Urinary bladder (tissue), 4 donors: ENCODE measurements at places on chromosomes 3 and 15. TPM values are rescaled to one million over a fixed set of nuclear protein-coding genes. Genes with fewer than 3 reads are reported as not detected.

- no peak for DNase-seq
Observed at GRCh38 chr3:124172816-124173215, 180.9 kb upstream of the ROPN1 start.

SLC51B gene
- total RNA-seq = not detected

DNA sequence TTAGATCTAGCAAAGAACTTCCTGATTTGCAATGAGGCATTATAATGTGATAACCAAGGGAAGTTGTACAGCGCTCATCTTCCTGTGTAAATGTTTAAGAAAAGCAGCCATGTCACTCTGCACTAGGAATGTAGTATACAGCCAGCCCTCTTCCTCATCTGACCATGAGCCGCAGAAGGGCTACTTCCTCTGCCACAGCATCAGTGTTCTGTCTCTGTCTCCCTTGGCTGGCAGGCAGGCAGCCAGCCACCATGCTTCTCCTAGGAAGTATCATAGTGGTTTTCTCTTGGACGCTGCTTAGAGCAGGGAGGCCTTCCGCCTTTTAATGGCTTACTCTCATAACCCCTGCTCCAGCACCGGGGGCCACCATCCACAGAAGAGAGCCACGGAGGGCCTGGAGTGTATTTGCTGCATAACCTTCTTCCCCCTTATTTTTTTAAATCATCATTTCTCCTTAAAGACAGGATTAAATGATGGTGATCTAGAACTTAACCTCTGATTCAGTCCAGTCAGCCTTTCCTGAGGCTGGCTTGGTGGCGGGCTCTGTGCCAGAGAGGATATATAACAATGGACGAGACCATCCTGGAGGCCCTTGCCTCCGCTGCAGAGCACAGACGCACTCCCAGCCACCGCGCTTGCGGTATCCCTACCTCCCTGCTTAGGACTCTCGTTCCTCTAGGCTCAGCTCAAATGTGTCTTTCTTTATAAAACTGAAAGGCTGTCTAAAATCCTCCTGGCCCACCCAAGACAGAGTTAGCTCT is 57.3 kb upstream of the PLXNA1 start:
- DNase-seq = no peak

DNA sequence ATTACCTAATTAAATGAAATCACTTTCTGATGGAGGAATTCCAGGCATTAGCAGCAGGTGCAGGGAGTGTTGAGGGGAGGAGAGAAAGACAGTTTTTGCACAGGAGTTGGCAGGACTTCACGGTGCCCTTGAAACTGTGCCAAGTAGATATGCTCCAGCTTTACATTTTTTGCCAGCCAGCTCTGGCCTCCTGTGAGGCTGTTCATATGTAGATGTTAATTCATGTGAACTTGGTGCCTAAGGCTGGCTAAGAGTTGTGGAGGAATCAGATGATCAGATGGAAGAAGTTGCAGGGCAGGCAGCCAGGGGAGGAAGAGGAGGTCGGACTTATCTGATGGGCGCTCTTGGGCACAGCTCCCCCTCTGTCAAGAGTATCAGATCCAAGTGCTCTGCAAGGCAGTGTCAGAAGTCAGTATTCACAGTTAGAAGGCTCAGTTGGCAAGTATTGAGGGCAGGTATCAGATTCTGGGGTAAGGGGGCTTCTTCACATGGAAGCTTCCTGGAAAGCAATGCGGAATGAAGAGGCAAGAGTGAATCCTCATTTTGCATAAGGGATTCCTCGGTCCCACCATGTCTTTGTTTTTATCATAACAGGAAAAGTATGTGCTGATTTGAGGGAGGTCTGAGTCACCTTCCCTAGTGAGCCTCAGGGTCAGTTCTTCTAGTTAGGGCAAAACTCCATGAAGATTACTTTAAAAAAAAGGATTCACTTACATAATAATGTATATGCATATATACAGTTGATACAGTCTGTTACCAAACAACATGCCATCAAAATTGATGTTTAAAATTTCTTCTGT is 172.6 kb upstream of the UMPS start:
- no peak for DNase-seq

DNA sequence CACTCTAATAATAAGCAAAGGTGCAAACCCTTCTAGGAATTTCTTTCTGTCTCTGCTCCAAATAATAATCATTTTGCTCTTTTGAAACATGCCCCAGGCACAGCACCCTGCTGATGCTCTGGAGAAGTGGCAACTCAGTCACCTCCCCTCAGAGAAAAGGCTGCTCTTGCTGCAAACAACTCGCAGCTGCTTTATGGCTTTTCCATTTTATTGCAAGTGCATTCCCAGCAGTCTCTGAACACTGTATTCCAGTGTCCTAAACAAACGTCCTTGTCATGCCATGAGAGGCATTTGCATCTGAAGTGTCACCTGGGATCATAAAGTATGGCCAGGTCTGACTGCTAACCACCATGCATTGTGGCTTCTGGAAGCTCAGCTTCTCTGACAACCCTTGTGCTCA is 358.1 kb upstream of the TRIM42 start:
- DNase-seq = no peak

TGM4 gene
- not detected for total RNA-seq

DNA sequence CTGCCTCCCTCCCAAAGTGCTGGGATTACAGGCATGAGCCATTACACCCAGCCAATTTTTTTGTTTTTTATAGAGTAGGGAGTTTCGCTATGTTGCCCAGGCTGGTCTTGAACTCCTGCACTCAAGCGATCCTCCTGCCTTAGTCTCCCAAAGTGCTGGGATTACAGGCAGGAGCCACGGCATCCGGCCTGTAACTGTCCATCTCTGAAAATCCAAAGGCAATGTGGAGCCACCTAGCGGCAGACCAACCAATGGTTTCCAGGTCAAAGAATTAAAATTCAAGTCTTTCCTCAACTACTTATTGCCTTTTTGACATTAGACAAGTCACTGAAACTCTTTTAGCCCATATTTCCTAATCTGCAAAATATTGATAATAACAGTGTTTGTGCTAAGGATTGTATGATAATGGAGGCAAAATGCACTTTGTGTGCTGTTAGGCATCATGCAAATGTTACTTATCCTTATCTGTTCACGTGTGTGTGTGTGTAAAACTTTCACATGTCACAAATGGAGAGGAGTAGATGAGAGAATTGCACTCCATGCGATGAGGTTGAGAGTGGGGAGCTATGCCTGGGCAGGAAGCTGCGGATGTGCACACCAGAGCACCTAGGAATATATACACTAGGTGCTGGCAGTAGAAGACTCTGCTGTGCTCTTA is 48.7 kb downstream of the COL8A1 start:
- no peak for DNase-seq

DNA sequence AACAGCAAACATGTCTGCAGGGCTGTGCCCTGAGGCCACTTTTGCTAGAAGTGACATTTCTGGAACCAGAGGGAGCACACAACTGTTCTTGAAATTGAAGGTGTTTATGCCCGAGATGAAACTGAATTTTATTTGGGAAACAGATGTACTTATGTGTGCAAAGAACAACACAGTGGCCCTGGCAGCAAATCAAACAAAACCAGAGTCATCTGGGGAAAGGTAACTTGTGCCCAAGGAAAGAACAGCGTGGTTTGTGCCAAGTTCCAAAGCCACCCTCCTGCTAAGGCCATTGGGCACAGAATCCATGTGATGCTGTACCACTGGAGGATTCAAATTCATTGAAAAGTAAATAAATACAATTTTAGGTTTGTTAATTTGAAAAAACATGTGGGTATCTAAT is 31.2 kb upstream of the RARRES1 start:
- no peak for DNase-seq

GRCh38 chr15:50059883-50060282 is 59.1 kb downstream of the ATP8B4 start:
- DNase-seq = no peak

GRCh38 chr15:23897091-23897490 is 210.0 kb upstream of the NDN start:
- DNase-seq = no peak
